ENCODE measurements at places on chromosomes 7 and 10. TPM values are rescaled to one million over a fixed set of nuclear protein-coding genes. Genes with fewer than 3 reads are reported as not detected.

DNA sequence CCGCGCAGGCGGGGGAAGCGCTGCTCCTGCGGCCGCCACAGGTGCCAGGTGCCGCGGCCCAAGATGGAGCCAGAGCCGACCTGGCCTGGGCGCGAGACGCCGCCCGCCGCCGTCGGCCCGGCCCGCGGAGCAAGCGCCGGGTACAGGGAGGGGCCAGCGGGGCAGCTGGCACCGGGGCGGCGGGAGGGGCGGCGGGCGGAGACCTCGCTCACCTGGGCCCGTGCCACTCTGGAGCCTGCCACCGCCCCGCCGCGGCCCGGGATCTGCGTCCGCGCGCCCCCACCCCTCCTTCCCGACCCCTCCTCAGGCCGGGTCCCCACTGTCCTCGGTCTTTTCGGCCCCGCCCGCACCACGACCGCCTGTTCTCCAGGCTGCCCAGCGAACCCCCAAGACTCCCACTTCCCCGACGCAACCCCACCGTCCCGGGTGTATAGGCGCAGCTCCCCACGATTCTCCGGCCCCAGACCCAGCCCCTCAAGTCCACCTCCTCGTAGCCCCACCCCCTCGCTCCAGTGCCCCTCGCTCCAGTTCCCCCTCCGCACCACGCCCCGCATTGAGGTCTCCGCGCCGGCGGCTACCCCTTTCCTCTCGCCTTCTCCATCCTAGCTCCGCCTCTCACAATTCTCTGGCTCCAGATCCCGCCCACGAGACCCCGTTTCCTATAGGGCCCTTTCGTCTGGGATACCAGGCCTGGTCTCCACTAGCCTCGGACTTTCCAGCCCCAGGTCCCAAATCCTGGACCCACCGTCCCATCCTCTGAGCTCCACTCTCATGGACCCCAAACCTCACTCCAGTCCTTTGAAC lies at the start of gene GPRIN2:
TSS of gene GPRIN2 (minus strand) at position 144 of the 804 bp plus-strand sequence. CDS start 5,922 bp downstream, outside the sequence.
- DNase-seq: no peak

DNA sequence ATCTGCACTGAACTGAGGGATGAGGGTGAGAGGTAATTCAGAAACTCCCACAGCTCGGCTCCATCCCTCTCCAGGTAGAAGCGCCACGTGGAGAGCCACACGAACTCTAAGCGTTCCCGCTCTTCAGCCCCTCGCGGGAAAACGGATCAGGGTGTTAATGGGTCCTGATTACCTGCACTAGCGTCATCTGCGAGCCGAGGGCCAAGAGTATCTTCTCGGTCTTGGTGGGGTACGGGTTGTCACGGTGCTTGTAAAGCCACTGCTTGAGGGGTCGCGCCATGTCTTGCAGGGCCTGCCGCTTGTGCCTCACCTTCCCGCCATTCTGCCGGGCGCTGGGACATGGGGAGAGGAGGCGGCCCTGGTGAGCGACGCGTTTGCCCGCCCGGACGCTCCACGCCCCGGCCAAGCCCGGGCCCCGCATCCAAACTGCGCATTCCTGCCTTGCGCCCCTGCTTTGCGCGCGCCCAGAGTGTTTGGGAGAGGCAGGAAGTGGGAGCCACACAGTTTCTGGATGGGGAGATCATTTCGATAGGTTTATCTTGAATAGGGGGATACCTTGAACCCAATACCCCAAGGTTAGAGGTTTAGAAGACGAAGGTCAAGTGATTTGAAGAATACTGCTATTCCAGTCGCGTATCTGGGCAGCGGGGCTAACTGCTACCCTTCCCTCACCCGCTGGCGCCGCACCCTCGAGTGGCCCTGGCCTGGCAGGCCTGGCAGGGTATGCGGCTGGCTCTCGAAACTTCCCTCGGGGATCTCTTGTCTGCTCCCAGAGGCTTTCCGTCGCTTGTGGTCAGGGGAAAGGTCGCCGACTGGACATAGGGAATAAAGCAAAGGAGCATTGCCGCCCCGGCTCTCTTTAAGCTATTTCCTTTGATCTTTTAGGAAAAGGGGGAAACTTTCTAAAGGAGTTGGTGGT lies 4.2 kb downstream of the MKX start:
- no peak for DNase-seq

- DNase-seq: peak; percentile 4
Measured at GRCh38 chr7:44368885-44369284, 43.5 kb upstream of the CAMK2B start.

DNA sequence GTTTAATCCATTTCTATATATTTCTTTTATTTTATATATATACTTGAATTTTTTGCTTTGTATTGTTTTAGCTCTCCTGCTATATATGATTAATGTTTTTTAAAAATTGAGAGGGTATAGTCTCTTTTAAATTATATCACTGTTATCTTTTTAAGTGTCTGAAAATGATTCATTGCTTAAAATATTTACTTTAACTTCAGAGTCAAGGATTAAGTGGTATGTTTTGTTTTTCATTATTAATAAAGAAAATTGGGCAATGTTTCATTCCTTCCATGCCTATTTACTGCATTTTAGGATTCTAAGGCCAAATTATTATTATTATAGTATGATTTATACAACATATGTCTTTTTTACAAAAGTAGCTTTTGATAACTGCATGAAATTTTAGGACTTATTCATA lies 67.2 kb upstream of the THSD7A start:
- DNase-seq: no peak

DNA sequence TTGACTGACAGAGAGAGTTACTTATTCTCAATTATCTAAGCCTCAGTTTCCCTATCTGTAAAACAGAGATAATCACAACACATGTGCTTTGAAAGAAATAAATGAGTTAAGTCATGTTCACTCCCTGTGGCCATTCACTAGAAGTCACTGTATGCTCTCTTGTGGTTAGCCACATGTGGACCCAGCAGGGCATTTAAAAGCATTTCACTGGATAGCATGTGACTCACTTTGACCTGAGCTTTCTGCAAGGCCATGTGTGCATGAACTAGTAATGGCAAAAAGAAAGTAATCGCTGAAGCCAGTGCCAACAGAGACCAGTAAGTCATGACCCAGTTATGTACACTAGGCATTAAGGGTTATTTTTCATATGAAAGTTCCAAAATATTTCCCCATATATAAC lies 557.0 kb upstream of the IGFBP3 start:
- no peak for DNase-seq

- no peak for DNase-seq
Measured at GRCh38 chr7:158613481-158613880, 25.9 kb upstream of the PTPRN2 start.

The SPDYE16 gene
- not detected for total RNA-seq

The MGMT gene
- 0.29 TPM for total RNA-seq

The GNB2 gene
- total RNA-seq: 320 TPM

The SSC4D gene
- 1.2 TPM for total RNA-seq
